EH (cell line): ENCODE measurements at places on chromosomes 12 and 14.

GRCh38 chr12:123096182-123096581 lies 54.7 kb downstream of the PITPNM2 start:
- no peak for DNase-seq

DNA sequence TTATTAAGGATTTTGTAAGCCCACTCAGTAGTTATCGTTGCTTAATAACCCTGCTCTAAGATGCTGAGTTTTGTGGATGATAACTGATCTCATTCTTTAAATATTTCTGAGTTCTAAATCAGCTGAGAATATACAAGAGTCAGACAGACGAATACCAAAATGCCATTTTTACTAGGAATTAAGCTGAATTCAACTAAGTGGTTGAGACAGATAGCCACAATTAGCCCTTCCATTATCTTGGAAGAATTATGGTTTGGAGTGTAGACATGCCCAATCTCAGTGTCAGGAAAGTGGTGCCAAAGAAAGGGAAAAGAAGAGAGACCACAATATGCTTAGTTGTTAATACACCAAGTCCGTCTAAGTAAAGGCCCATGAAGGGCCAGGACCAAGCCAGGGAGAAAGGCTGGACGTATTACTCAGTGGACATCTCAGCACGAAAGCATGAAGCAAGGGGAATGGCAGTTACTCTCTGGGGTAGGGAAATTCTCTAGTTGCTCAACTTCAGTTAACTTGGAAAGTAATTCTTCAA lies 58.6 kb downstream of the KCNA5 start:
- peak; percentile 96 for DNase-seq

DNA sequence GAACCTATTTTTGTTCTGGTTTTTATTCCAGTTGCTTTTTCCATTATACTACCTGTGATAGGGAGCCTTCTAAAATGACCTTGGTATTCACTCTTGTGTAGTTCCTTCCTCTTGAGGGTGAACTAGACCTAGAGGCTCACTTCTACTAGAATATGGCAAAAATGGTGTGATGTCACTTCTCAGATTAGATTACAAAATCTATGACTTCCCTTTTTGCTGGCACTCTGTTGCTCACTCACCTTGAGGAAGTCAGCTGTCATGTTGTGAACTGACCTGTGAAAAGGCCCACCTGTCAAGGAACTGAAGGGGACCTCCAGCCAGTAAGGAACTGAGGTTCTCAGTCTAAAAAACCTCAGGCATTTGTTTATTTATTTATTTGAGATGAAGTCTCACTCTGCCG lies 5.7 kb downstream of the MIPOL1 start:
- no peak for DNase-seq

GRCh38 chr12:10528174-10528953 lies 22.7 kb downstream of the EIF2S3B start:
- DNase-seq = no peak

- no peak for DNase-seq
Measured at GRCh38 chr14:50103558-50103957, 12.8 kb downstream of the VCPKMT start.

GRCh38 chr12:85072826-85073225 lies 36.7 kb downstream of the LRRIQ1 start:
- no peak for DNase-seq

- peak; percentile 62 for DNase-seq
Measured at GRCh38 chr12:16389594-16389993, 42.1 kb downstream of the MGST1 start.

DNA sequence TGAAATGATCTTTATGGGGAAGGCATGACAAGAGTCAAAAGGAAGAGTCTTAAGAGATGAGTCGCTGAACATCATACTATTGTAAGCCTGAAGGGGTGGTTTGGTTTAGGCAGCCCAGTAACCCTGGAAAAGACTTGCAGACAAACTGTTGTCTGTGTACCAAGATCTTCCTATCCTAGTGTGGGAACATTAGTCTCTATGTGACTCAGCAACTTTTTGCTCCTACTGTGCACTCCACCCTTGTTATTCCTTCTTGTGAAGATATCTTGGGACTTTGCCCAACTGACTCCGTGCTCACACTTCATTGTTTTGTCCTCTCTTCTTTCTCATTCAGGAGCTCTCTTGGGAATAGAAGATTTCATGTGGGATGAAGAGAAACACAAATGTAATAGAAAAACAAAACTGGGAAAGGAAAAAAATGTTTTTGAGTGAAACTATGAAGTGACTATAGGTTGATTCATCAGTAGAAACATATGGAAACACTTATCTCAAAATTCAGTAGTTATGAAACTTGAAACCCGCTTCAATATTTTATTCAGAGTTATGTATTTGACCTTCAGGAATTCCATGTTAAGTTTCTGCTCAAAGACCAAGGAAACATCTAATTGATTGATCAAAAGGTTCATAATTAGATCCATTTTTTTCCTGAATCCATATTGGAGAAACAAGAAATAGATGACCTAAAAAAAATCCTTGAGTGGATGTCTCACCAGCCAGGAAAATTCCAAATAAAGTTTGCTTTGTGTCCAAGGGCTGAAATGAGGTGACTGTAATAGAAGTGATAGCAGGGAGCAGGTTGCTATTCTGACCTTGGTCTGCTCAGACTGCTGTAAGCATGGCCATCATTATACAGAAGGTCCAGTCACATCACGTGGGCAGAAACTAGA lies 67.2 kb downstream of the BTG1 start:
- peak; percentile 99 for DNase-seq

GRCh38 chr14:104206281-104206904 lies 68.0 kb downstream of the KIF26A start:
- no peak for DNase-seq

GRCh38 chr12:6180268-6181051 lies 19.7 kb upstream of the CD9 start:
- DNase-seq = peak; percentile 88

GRCh38 chr12:121278169-121279070 lies 18.1 kb downstream of the CAMKK2 start:
- DNase-seq = no peak

GRCh38 chr12:107309020-107309419 lies 215.7 kb upstream of the CRY1 start:
- DNase-seq = no peak

GRCh38 chr14:96452684-96453083 lies 49.5 kb upstream of the PAPOLA start:
- no peak for DNase-seq

GRCh38 chr12:321606-322326 lies 59.1 kb upstream of the SLC6A13 start:
- DNase-seq = peak; percentile 3

GRCh38 chr12:112418273-112418607 lies 507 bp upstream of the PTPN11 start:
- DNase-seq = no peak

DNA sequence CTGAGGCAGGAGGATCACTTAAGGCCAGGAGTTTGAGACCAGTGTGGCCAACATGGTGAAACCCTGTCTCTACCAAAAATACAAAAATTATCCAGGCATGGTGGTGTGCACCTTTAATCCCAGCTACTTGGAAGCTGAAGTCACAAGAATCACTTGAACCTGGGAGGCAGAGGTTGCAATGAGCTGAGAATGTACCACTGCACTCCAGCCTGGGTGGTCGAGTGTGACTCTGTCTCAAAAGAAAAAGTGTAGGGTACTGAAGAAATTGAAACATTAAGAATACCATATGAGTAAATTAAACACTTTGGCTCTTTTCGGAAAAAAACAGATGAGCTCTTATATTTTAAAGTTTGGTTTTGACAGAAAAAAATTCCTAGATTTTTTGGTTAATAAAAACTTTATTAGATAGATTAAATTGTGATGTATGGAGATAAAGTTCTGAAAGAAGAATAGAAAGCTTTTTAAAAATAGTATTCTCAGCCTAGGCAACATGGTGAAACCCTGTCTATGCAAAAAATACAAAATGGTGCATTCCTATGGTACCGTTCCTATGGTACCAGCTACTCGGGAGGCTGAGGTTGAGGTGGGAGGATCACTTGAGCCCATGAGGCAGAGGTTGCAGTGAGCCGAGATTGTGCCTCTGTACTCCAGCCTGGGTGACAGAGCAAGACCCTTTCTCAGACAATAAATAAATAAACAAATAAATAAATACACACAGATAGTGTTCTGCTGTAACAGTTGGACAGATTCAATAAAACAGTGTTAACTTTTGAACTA lies 20.1 kb downstream of the MDM2 start:
- DNase-seq = no peak

DNA sequence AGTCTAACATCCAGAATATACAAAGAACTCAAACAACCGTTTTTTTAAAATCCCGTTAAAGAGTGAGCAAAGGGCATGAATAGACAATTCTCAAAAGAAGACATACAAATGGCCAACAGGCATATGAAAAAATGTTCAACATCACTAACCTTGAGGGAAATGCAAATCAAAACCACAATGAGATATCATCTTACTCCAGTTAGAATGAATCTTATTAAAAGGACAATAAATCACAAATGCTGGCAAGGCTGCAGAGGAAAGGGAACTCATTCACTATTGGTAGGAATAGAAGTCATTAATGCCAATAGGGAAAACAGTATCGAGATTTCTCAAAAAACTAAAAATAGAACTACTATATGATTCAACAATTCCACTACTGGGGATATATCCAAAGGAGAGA lies 520.1 kb downstream of the RMST start:
- DNase-seq = no peak

DNA sequence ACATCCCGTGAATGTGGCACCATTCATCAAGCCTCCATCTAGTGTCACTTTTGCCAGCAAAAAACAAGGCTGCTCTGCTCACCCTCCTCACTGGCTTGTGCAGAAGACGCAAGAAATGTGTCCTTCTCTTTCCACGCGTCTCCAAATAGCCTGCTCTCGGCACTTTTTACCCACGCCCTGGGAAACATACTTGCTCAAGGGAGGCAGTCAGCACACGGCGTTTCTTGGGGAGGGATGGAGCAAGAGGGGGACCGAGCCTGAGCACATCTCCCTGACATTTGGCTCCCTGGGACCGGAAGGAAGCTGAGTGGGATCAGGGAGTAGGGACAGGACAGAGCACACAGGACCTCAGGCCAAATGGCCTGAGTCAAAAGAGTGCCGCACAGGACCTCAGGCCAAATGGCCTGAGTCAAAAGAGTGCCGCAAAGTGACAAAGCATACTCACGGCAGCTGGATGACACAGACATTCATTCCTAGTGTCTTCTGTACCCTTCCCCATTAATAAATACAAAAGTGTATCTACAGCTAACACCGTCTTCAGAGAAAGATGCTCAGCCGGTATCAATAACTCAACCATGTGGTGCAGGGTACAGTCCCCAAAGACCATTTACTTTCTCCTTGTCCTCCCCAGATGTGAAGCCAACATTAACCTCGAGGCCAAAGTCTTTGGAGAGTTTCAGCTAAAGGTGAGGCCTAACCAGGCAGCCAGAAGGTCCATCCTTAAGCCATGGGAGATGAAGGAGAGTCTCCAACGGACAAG lies 7.1 kb downstream of the BCL11B start:
- no peak for DNase-seq

DNA sequence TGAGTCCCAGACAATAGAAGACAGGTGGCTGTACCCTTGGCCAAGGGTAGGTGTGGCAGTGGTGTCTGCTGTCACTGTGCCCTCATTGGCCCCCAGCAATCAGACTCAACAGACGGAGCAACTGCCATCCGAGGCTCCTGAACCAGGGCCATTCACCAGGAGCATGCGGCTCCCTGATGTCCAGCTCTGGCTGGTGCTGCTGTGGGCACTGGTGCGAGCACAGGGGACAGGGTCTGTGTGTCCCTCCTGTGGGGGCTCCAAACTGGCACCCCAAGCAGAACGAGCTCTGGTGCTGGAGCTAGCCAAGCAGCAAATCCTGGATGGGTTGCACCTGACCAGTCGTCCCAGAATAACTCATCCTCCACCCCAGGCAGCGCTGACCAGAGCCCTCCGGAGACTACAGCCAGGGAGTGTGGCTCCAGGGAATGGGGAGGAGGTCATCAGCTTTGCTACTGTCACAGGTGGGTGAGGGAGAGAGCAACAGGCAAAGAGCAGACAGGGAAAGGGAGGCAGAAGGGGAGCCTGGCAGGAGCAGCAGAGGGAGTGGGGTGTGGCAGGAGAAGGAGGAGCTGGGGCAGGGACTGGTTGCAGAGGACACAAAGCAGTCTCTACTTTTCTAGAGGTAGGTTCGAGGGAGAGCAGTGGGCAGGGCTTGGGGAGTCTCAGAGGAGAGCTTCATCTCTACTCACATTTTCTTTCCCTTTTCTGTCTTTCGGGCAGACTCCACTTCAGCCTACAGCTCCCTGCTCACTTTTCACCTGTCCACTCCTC lies 452 bp downstream of the INHBE start:
- DNase-seq = no peak

DNA sequence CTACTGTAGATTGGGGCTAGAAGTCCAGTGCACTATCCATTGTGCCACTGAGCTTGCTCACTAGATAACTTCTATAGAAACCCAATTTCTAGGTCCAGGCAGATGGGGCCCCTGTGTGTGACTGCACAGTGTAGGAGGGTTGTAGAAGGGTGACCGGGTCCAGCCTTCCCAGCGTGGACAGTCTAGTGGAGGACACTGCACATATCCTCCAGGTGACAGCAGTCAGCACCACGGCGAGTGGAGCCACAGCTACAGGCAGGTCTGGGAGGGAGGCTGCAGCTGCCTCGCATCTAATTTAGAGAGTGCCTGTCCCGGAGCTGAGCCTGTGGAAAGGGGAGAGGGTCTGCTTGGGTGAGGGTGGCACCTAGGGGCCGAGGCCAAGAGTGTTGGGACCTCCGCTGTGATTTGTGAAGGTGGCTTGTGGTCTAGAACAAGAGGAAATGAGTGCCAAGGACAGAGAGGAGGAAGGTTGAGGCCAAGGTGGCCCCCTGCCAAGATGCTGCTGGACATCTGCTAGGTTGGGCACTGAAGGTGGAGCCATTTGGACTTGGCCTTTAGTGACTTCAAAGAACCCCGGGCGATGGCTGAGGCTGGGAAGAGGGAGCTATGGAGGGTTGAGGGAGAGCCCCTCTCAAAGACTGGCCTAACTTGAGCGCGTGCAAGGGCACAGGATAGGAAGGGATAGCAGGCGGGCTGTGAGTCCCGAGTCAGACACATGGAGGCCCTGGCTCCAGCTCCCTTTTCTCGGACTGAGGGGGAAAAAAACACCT lies 46.0 kb upstream of the TRAF3 start:
- DNase-seq = no peak

- no peak for DNase-seq
Measured at GRCh38 chr12:211142-211465, 2.9 kb downstream of the SLC6A12 start.

GRCh38 chr14:33809396-33809981 lies 141.4 kb downstream of the EGLN3 start:
- no peak for DNase-seq

- peak; percentile 49 for DNase-seq
Measured at GRCh38 chr12:65607401-65607841, 216.9 kb upstream of the HMGA2 start.

DNA sequence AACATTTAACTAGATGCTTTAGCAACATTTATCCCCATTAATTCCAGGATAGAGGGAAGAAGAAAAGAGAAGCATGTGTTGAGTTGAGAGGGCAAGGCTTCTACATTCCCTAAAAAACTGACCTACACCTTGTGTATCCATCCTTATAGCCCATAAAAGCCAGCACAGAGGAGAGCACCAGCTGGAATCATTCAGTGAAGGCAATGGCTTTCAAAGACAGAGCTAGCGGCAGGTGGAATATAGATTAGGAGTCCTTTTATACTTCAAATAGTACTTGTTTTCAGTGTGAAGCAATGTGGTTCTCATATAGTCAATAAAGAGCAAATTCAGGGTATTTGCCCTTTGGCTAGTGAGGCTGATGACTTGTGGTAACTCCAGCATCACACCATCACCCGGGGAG lies 94.4 kb downstream of the TBC1D30 start:
- no peak for DNase-seq
